ENCODE measurements at places on chromosomes 12 and 14.

DNA sequence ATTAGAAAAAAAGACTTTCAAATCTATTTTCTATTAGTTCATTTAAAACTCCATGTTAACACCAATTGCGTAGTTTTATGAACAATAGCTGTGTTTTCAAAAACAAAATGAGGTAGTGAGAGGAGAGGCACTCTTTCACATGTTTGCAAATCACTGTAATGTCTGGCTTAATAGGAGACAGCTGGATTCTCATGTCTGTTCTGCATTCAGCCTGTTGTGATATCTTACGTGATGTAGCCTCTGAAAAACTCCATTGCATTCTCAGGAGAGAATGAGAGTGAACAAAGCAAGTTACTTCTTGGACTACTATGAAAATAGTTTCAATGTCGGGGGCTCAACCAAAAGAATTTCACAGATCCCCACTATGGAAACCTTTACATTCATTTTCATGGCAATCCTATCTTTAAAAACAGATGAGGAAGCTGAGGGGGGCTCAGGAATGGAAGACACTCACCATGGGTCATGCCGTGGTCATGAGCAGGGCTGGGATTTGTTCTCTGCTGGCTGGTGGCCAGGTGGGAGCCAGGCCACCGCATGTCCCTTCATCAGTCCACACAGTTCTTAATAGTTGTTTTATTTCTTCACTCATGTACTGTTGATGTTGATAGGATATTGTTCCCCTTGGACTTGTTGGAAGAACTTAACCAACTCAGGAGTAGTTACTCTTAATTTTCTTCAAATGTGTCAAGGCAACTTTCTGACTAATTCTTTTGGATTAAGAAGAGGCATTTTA is 346.2 kb upstream of the FAR2 start:
- no peak for DNase-seq

- DNase-seq = no peak
These were observed 354.5 kb downstream of the APAF1 start for GRCh38 chr12:98999559-98999958.

DNA sequence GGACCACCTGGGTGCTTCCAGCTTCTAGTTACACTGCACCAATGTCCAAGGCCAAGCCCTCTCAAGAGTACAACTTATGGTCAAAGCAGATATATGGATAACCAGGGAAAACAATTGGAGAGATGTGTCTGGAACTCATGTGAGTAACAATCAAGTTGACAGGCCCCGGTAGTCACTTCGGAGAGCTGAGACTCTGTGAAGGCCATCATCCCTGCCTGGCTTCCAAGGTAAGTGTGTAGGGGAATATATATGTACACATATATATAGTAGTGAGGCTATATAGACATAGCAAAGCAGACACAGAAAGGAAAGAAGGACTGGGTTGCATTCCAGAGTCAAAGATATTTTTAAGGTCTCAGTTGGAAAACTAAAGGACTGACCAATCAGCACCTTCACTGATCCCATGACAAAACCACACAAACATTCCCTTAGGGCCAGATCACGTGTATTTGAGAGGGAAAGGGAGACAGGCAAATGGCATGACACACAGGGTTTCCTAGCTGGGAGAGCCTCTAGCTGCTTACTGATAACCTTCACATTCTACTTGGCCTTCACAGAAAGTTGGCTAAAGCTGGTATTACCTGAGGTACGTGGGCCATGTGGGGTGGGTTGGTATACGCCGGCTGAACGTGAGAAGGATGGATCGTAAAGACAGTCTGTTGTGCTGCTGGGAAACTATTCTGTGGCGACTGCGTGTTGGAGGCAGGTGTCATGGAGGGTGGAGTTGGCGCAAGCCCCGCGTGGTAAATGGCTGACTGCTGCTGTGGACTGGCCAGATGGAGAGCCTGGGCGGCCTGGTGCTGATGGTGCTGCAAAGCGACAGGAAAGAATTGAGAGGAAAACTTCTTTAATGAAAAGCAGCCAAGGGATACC is 50.0 kb downstream of the SH2B3 start:
- no peak for DNase-seq

- no peak for DNase-seq
These were observed 19.3 kb downstream of the NTF3 start for GRCh38 chr12:5451251-5451650.

DNA sequence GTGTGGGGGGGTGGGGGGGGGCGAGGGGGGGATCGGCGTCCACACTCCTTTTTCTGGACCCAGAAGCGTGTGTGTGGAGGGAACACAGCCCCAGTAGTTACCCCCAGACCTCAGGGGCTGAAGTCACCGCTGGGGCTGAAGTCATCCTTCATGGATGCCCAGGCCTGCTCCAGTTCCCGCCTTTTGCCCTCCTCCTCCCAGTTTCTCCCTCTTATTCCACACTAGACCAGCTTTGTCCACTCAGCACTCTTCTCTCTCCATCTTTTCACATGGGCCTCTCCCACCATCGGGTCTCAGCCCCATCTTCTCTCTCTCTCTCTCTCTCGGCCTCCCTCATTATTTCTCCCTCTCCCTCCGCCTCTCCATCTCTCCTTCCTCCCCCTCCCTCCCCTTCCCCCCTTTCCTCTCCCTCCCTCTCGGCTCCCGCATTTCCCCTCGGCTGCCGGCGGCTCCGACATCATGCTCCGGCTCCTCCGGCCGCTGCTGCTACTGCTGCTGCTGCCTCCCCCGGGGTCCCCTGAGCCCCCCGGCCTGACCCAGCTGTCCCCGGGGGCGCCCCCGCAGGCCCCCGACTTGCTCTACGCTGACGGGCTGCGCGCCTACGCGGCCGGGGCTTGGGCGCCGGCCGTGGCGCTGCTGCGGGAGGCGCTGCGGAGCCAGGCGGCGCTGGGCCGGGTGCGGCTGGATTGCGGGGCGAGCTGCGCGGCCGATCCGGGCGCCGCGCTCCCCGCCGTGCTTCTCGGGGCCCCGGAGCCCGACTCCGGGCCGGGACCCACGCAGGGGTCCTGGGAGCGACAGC is at the start of gene P3H3:
Gene P3H3, plus strand, starts transcription at position 426 of the 799 bp plus-strand sequence. Its CDS starts 34 bp downstream, at position 460.
- no peak for DNase-seq

GRCh38 chr12:19093218-19093617 is 36.3 kb upstream of the PLEKHA5 start:
- DNase-seq = no peak

DNA sequence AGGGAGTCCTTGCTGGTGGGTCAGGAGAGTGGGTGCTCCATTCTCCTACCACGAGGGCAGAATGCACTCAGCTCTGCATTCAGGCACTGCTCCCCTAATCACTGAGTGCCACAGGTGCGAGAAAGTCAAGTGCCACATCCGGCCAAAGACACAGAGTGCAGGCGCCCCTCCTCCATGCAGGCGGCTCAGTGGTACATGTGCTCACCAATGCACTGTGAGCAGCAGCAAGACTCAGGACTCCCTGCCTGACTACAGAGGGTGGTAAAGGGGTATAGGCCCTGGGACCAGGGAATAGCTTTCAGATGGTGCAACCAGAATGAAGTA is 32.9 kb downstream of the ZFYVE21 start:
- peak; percentile 96 for DNase-seq

DNA sequence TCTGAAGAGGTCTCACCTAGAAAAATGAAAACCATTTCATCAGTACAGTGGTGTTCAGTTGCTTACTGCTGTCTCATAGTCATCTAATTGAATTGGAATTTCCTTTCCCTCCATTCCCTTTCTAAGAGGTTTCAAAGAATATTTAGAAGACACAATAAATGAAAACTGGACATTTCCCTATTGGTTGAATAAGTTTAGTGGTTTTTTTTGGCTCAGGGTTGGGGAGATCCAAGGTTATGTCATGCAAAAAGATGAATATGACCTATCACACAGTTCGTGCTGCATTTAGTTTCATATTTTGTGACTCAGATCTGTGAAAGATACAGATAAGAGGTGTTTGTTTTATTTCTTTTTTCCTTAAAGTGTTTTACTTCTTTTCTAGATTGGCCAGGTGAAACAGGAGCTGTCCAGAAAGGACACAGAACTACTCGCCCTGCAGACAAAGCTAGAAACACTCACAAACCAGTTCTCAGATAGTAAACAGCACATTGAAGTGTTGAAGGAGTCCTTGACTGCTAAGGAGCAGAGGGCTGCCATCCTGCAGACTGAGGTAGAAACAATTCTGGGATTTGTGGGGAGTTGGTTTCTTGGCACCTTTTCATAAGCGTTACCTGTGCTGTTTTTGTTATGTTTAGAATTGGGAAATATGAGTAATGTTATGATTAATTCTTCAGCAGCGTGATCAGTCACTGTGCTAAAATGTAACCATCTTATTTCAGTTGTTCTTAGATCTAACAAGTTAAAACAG is 124.6 kb downstream of the ERC1 start:
- DNase-seq = no peak

GRCh38 chr12:78885466-78885865 is 20.9 kb downstream of the SYT1 start:
- no peak for DNase-seq

DNA sequence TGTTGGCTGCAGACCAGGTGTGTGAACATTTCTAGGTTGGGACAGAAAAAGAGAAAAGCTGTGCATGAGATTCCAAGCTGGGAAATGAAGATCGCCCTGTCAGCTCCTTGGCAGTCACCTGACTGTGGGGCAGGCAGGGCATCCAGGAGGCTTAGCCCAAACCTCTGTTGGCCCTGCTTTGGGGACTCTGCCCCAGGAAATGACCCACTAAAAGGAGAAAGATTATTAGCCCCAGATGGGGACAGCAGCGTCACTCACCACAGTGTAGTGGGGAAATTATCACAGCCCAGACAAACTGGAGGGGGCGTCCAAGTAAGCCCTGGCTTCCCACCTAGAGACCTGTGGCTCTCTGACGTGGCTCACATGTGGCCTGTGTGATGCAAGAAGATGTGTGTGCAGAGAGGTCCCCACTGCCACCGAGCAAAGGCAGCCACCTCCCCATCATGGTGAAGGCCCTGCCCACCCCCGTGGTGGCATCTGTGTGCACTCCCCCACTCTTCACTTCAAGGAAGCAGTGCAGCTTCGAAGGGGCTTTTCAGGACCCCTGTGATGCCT is 39.1 kb downstream of the DIO3 start:
- no peak for DNase-seq

- no peak for DNase-seq
These were observed 40.4 kb upstream of the SYCP3 start for GRCh38 chr12:101779626-101780025.

DNA sequence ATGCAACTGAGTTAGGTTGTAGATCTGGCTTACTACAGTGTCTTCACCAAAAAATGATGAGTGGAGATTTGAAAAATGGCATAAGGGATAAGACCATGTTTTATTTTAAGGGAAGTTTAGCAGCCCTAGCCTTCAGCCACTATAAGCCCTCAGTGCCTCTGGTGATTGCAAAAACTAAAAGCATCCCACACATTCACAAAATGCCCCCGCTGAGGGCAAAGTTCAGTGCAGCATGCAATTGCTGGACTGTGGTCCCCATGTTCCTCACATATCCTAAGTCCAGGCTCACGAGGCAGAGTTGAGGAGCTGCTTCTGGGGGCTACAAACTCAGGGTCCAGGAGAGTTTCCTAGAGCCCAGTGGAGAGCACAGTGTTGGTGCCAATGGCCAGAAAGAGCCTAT is 29.6 kb upstream of the NCOR2 start:
- no peak for DNase-seq

DNA sequence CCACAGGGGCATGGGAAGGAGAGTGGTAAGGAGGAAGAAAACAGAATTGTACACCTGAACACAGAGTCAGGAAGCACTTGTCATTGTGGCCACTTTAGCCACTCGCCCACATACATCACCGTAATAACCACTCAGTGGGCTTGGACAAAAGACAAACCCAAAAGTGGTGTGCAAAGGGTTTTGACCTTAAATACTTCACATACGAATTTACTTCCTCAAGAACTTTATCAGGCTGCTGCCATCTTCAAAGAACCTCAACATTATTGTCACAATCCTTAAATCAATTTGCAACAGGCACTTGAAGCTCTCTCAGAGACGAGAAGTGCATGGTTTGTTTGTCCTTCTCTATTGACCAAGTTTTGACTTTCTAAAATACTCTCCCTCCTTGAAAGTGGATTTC is 187.3 kb upstream of the EGLN3 start:
- DNase-seq = no peak

GRCh38 chr12:93019975-93020630 is 91.0 kb upstream of the EEA1 start:
- DNase-seq = no peak

DNA sequence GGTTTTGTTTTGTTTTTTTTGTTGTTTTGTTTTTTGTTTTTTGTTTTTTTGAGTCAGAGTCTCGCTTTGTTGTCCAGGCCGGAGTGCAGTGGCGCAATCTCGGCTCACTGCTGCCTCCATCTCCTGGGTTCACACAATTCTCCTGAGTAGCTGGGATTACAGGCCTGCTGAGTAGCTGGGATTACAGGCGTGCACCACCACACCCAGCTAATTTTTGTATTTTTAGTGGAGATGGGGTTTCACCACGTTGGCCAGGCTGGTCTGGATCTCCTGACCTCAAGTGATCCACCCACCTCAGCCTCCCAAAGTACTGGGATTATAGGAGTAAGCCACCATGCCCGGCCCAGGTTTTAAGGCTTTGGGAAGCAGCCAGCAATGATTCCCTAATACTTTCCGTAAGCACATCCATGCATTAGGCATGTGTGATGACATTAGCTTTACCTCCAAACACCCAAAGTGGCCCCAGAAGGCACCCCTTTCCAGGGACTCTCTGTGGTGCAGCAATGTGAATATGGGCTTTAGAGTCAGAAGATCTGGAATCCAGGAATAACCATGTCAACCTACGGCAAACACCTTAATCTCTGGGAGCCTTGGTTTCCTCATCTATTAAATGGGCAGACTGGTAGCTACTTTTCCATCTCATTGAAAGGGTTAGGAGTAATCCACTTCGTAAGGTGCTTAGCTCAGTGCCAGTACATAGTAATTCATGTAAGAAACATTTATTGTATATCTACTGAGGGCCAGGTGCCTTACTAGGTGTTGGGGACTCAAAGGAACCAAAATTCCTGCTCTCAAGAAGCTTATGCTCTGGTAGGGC is 152.9 kb downstream of the ZFP36L1 start:
- no peak for DNase-seq

DNA sequence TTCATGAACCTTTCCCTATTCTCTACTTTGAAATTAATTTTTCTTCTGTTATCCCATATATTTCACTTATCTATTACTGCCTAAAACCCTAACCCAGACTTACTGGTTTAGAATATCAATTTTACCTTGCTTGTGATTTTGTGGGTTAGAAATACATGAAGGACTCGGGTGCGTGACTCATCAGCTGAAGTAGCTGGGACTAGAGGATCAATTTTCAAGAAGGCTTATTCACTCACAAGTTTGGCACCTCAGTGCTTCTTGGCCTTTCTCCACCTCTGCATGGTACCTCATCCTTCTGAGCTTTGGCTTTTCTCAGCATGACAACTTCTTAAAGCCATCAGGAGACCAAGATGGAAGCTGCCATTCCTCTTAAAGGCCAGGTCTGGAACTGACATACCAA is 57.8 kb downstream of the TMEM117 start:
- DNase-seq = no peak

GRCh38 chr12:28629691-28630090 is 439.4 kb downstream of the CCDC91 start:
- DNase-seq = no peak

All from Jurkat, Clone E6-1 (cell line).